Foreskin fibroblast (primary cell): ENCODE measurements at places on chromosomes 7 and 10.

GRCh38 chr7:76397409-76398183 lies 11.9 kb downstream of the SSC4D start:
- DNase-seq: no peak

GRCh38 chr7:105876964-105877601 lies 684 bp upstream of the ATXN7L1 start:
- peak; percentile 37 for DNase-seq

- no peak for DNase-seq
Measured at GRCh38 chr10:124221356-124222317, 128.2 kb upstream of the CHST15 start.

DNA sequence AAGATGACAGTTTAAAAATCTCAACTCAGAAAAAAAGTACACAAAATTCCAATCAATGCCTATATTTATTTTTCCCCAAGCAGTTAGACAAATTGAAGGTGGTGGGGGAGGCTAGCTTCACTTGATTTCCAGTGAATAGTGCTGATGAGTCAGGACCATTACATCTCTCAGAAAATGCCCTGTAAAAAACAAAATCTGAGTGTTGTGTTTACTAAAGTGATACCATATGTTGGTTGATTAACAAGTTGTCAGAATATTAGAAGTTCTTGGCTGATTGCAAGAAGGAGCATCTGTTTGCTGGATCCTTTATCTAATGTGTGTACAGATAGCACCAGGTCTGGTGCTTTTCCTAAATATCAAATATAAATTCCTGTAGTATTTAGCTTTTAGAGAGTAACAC lies 31.3 kb upstream of the KIAA1217 start:
- DNase-seq: no peak

DNA sequence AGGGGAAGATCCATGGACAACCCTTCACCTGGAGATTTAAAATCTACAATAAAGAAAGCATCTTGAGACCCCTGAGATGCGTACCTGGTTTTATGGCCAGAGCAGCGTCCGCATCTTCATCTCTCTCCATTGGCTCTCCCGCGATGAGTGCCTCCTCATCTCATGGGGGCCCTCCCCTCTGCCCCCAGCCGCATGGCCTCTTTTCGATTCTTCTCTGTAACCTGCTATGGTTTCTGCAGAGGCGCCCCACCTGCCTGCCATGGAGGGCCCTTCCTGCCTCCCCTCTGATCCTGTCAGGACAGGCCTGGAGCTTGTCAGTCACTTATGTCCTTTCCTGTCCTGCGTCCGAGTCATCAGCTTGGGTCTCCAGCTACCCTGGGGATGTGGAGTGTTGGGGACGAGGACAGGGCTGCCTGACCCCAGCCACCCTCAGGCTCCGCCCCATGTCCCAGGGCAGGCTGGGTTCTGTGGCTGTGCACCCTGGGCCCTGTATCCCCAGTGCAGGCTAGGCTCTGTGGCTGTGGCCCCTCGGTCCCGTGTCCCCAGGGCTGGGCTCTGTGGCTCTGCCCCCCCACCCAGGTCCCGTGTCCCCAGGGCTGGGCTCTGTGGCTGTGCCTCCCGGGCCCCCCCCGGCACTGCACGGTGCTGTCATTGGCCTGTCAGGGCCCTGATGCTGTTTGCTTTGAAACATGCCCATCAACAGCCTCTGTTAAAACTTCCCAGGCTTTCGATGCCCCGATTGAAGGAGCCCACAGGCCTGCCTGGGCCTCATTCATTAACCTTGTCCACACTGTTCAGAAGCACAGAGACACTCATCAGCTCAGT lies 99.8 kb downstream of the WDR37 start:
- DNase-seq: no peak

DNA sequence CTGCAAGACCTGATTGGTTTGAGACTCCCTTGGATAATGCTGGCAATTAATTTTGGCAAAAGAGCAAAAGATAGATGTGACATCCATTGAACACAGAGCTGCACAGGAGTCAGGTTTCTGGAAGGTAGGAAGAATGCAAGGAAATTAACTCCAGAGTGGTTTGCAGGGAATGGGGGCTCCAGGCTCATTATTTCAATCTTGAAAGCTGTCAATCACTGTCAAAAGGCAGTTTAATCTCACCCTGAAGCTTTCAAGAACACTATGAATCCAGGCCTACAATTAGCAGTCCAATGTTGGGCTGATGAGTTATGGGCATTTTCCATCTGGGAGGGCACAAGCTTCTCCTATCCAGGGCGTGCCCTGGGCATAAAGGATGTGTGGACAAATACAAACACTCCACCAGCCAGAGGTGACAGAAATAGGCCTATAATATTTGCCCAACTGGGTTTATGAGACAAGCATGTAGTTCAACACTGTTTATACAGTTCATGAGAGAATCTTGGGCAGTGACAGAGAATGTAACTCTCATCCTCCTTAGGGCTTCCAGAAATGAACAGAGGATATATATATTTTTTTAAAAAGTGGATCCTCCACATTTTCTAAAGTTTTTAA lies 80.5 kb downstream of the KCNMA1 start:
- no peak for DNase-seq

DNA sequence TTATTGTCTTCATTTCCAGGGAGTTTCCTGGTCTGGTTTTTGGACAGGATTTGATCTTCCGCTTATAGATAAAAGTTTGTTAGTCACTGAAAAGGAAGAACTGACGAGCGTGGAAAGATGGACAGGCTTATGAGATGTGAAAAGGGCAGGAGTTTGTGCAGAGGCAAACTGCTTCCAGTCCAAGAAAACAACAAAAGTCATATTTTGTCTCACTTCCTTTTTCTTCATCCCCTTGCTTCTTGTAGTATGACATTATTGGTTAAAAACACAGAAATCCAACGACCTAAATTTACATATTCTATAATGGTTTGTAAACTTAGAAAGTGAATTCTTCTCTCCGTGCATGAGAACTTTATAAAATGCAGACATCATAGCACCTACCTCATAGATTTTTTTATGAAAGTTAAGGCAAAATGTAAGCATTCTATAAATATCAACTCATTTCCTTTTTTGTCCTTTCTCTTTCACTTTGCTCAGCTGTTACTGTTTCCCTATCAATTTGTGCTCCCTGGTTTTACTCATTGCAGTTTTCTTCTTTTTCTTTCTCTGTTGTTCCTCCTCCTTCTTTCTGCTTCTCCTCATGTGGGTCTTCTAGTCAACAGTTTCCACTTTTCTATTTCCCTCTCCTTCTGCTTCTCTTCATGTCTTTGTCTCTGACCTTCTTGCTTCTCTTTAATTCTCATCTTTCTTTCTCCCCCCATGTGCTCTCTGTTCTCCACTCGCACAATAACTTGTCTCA lies 370.2 kb downstream of the ARL4A start:
- no peak for DNase-seq

DNA sequence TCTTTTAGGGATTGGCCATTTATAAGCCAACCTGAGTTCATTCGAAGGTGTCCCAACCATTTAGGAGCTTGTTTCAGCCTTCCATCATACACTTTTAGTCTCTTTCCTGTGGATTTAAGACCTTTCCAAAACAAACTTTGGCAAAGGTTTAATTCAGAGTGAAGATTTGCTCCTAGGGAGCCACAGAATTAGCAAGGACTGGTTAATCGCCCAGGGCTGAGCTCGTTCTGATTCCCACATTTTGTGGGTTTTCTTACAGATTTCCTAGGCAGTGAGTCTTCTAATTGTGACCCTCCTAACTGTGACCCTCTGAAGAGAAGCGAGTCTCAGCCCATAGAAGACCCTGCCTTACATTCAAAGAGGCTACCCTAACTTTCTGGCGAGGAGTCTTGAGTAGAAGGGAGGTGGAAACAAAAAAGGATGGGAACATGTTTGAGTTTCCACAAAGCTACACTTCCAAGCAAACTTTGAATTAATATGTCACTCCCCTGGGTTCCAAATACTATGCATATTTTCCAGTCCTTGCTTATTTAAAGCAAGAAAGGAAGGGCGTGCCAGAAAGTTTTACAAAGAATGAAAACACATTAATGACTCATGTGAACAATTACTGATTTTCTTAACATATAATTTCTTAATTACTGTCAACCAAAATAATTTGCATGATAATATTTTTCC lies 118.3 kb downstream of the ARID5B start:
- no peak for DNase-seq

- no peak for DNase-seq
Measured at GRCh38 chr7:26458466-26459145, 166.9 kb downstream of the SNX10 start.

- DNase-seq: no peak
Measured at GRCh38 chr7:972676-973309, 2.6 kb downstream of the COX19 start.

DNA sequence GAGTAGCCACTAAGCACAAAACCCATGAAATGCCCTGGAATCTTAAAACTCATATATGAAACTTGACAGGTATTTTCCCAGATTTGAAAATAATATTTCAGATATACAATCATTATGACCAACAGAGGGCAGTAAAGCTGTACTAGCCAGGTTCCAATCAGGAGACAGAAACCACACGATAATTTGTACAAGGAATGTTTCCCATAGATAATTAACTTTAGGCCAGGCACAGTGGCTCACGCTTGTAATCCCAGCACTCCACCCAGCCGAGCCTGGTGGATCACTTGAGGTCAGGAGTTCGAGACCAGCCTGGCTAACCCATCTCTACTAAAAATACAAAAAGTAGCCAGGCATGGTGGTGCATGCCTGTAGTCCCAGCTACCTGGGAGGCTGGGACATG lies 31.0 kb upstream of the NUB1 start:
- peak; percentile 57 for DNase-seq

DNA sequence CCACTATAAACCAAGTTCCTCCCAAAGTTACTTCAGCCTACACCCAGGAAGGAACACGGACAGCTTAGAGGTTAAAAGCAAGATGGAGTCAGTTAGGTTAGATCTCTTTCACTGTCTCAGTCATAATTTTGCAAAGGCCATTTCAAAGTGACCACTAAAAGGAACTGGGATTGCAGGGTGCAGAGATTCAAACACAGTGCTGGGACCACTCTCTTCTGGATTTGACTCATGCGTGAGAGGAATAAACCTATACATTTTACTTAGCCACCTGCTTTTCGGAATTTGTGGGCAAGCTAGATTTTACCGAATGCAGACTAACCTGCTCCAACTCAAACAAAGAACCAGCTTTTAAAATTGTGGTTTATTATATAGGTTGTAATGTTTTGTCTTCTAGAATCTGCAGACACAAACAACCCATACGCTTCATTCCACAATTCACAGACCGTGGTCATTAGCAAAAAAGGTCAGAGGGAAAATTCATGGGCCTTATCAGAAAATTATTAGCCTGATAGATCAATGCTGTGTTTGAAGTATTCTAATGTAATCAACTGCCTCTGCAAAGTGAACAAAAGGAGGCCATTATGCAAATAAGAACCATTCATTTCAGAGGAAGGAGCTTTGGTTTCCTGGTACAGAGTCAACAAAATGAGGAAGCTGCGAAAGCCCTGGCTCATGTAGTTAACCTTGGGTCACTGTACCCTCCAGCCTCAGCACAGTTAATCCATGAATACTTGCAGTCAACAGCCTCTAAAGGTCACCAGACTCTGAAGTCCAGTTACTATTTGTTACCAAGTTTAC lies 342.7 kb upstream of the KLF6 start:
- DNase-seq: peak; percentile 13

- DNase-seq: peak; percentile 21
Measured at GRCh38 chr7:23938937-23939552, 229.0 kb downstream of the STK31 start.

- no peak for DNase-seq
Measured at GRCh38 chr7:43649755-43650274, 66.9 kb downstream of the STK17A start.

DNA sequence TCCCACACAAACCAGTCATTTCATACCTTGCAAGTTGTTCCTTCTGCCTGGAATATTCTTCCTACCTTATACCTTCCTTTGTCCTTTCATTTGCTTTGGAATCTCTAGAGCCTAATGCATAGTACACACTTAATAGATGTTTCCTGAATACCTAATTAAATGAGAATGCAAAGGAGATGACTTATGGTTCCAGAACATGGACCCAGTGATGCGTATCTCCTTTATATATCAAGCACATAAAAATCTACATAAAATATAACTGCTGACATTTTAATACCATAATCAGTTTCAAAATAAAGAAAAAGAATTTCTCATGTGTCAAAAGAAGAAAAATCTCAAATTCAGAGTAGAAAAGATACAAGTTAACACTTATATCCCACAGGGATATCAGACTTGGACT lies 110.6 kb upstream of the ASAH2 start:
- DNase-seq: no peak

DNA sequence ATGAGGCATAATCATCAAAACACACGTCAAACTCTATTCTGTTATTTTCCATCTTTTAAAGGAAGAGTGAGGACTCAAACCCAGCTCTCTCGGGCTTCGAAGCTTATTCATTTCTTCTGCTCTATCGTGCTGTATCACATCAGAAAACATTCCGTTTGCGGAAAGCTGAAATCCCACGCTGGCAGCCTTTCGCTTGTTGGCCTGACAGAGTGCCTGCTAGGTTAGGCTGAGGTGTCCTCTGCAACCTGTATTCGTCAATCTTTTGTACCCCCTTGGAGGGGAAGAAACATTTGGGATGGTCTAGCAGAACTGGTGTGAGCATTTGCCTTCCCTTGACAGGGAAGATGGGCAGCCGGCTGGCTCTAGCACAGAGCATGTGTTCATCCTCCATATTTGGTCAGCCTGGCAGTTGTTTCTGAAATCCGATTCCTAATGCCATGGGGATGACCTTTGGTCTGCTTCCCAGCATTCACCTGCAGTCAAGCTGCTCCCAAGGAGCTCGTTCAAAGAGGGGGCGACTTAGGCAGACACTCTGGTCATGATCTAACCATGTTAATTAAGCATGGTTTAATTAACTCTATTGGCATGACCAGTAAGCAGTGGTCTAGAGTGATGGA lies 55.2 kb downstream of the TACC2 start:
- DNase-seq: peak; percentile 42

DNA sequence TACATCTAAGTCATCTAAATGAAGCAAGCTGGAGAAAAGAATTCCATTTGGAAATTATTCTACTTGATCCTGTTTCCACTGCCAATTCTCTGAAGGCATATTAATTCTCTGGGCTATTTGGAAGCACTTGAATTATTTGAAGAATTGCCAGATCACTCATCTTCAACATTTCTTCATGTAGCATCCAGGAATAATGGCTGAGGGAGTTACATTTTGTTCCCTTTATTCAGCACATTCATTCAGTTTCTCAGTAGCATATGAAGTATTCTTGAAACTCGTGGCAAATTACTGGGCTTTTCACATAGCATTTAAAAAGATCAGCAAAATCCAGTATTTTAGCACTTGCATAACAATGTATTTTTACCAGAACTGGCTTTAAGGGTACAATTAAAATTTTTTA lies 127.1 kb upstream of the VIPR2 start:
- DNase-seq: no peak
